GDM1 (cell line): ENCODE measurements at places on chromosomes 16 and 17.

DNA sequence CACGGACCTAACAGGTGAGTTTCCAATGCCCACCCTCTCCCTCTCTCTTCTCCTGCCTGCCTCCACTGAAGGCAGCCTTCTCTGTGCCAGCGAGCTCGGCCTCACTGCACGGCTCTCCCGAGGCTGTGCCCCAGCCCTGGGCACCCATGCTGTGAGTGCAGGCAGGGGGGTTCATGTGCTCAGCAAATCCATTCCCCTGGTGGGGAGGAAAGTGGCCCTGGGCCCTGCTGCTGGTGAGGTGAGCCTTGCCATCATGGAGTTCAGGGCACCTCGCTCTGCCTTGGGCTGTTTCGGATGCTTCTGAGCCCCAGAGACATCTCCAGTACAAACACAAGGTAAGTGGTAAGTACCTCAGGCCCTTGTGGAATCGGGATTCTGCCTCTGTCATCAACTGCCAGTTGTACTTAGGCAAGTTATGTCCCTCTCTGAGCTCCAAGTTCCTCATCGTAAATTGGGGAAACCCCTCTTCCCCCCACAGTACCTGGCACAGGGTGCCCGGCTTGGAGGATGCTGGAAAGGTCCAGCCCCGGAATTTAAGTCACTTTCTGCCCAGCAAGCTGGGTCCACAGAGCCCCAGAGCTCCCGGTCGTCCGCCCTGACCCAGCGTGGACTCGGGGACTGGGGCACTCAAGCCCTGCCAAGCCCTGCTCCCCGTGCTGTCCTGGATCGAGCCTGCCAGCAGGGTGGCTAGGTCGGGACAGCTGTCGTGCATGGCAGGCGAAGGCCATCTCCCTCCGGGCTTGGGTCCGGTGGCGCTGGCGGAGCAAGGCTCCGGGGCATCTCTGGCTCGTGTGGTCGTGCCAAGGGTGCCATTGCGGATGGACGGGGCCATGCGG, 684 bp upstream of the NUDT16L1 start:
- no peak for DNase-seq

DNA sequence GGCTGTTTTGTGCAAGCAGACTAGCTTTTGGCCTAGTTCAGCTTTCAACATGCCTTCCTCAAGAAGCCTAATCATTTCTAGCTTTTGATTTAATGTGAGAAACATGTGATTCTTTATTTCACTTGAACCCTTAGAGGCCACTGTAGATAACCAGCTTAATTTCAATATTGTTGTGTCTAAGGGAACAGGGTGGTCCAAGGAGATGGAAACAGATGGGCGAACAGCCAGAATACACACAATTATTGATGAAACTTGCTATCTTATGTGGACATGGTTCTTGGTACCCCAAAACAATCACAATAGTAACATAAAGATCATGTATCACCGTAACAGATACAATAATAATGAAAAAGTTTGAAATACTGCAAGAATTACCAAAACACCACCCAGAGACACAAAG, 4.8 kb downstream of the NPRL3 start:
- no peak for DNase-seq

GRCh38 chr16:12314653-12315185, 338.2 kb downstream of the SNX29 start:
- no peak for DNase-seq

- no peak for DNase-seq
Measured at GRCh38 chr16:54862529-54862928, 68.1 kb upstream of the IRX5 start.

DNA sequence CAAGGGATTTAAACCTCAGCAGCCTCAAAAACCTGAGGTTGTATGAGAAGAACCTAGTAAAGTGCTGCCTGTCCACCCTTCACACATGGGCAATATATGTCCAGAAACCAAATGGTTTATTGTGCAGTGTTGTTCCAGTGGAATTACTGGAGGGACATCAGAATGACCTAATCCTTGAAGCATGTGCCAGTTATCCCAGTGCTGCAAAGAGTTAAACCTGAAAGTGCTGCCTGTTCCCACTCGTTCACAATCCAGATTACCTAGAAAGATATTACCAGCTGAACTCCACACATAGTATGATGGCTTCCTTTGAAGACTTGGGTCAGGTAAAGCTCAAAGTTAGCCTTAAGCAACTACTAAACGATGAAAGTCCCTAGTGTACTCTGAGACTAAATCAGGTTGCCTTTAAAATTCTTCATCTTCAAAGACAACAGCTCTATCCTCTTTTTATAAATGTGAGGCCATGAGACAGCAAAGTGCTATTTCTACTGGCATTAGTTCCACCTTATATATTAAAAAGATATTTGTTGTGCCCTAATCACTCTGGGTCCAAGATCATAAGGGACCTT, 133.1 kb downstream of the SNX11 start:
- no peak for DNase-seq

- DNase-seq: no peak
Measured at GRCh38 chr17:4592240-4593005, 8.1 kb downstream of the SMTNL2 start.

GRCh38 chr16:84637709-84638108, 10.6 kb upstream of the KLHL36 start:
- DNase-seq: no peak

- DNase-seq: no peak
Measured at GRCh38 chr16:9976601-9977000, 205.6 kb downstream of the GRIN2A start.

GRCh38 chr17:70447588-70447987, 278.3 kb downstream of the KCNJ2 start:
- no peak for DNase-seq

GRCh38 chr17:78682363-78682762, 99.7 kb downstream of the CYTH1 start:
- no peak for DNase-seq

DNA sequence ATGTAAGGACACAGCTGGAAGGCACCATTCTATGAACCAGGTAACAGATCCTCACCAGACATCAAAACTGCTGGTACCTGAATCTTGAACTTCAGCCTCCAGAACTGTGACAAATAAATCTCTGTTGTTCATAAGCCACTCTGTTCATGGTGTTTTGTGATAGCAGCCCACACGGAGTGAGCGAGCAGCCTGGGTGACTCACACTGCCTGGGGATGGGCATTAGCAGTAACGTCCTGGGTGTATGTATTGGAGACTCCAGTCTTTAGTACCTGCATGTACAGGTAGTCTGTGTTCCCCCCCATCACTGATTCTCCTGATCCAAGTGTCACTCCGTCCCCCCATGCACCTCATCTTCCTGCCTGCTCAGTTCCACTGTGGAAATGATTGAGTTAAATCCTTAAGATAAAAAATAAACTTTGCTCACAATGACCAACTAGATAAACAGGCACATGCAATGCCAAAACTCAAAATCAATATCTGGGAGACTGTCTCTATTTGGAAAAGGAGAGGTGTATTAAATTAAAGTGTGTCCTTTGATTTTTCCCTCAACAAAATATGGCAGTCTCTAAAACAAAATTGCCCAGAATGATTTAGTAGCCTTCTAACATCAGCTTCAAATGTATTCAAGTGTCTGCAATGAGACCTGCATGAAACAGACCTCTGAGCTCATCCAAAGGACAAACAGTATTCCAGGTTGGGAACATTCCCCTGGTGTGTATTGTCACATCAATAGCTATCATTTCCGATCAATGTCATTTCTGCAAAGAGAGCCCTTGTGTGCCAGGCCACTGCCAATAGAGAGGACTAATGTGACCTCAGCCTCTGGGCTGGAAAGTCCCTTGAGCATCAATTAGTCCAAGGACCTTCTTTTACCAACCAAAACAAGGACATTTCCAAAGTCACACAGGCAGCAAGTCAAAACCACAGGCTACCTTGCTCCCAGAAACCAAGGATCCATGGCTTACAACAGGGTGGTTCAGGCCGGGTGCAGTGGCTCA, 12.2 kb upstream of the VAT1L start:
- no peak for DNase-seq

GRCh38 chr17:15404106-15405057, 63.0 kb upstream of the TEKT3 start:
- DNase-seq: no peak

DNA sequence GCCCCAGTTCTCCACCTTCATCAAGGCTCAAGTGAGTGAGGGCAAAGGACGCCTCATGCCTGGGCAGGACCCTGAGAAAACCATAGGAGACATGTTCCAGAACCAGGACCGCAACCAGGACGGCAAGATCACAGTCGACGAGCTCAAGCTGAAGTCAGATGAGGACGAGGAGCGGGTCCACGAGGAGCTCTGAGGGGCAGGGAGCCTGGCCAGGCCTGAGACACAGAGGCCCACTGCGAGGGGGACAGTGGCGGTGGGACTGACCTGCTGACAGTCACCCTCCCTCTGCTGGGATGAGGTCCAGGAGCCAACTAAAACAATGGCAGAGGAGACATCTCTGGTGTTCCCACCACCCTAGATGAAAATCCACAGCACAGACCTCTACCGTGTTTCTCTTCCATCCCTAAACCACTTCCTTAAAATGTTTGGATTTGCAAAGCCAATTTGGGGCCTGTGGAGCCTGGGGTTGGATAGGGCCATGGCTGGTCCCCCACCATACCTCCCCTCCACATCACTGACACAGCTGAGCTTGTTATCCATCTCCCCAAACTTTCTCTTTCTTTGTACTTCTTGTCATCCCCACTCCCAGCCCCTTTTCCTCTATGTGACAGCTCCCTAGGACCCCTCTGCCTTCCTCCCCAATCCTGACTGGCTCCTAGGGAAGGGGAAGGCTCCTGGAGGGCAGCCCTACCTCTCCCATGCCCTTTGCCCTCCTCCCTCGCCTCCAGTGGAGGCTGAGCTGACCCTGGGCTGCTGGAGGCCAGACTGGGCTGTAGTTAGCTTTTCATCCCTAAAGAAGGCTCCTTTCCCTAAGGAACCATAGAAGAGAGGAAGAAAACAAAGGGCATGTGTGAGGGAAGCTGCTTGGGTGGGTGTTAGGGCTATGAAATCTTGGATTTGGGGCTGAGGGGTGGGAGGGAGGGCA, 9.7 kb downstream of the FKBP10 start:
- DNase-seq: no peak
